GM13977 (cell line): ENCODE measurements at places on chromosomes 2 and 18.

GRCh38 chr18:75220551-75221355 is 10.2 kb downstream of the TSHZ1 start:
- no peak for DNase-seq

DNA sequence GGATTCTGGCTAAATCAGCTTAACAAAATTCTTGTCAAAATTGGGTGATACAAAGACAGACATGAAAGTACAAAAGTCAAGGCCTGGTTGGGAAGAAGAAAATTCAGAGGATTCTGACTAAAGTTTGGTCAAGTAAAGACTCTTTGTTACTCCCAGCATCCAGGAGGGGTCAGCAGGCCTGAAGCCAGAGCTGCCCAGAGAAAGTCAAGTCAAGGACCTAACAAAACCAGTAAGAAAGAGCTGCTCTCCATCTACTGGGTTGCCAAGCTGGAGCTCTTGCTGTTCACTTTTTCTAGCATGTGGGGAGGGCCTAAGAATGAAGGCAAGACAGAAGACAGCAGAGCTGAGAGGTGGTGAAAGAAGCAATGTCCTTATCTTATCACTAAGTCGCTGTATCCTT is 143.3 kb downstream of the C1D start:
- DNase-seq = no peak

GRCh38 chr2:224025874-224026273 is 13.2 kb downstream of the SERPINE2 start:
- DNase-seq = no peak

GRCh38 chr2:144267239-144267638 is 252.7 kb downstream of the ZEB2 start:
- peak; percentile 49 for DNase-seq

- DNase-seq = no peak
Measured at GRCh38 chr2:72955228-72956049, 38.1 kb downstream of the EMX1 start.

DNA sequence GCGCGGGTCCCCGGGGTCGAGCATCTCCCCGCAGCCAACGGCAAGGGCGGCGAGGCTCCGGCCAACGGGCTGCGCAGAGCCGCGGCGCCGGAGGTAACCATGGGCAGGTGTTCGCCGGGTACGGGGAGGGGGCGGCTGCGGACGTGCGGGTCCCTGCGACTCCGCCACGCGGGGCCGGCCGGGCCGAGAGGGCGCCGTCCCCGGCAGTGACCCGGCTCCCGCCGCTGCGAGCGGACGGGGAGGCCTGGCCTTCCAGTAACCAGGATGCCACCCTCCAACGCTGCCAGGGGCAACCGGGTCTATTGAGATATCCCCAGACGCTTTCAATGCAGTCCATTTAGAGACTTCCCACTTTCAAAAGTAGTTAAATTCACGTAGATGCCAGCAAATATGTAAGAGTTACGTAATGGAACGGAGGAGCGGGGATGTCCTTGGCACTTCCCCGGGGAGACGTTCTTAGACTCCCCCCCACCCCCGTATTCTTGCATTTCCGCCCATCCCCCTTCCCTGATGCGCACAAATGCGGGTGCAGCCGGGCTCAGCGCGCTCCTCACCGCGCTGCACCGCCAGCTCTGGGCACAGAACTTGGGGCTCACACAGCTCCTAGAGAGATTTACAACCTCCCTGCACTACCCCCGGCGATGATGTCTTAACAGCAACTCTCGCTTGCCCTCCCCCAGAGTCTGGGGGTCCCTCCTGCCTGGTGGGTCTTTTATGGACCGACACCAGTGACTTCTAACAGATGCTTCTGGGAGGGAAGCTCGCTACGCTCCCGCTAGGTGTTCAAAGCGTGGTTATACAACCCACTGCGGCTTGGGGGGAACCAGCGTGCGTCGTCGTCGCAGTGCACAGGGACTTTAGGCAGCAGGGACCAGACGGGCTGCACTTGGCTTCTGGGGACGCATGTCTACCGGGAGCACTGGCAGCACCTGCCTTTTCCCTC is 657 bp downstream of the SGPP2 start:
- peak; percentile 65 for DNase-seq
